Effector memory CD8-positive, alpha-beta T cell (primary cell): ENCODE measurements at places on chromosomes 2 and 18.

DNA sequence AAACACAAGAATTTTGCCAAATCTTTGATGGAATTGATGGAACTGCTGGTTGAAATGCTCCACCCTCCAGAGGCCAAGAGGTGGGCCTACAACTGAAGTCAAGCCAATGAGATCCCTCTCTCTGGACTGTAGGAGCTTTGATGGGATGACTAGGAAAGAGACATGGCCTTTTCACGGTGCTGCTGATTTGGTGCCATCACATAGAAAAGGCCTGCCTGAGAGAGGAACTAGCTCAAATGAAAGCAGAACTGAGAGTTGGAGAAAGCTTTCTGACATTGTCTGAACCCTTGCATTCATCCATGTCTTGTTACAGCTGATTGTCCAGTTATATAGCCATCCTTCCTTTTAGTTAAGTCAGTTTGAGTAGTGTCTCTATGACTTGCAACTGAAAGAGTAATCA, 283.8 kb upstream of the LYPD1 start:
- no peak overlapping the region for H3K27ac ChIP-seq
- H3K4me1 ChIP-seq = no peaks in the 10 kb centered on the region
- H3K4me3 ChIP-seq = no peak overlapping the region
- no peaks in the 10 kb centered on the region for H3K36me3 ChIP-seq

- no peaks in the 10 kb centered on the region for H3K27me3 ChIP-seq
- H3K27ac ChIP-seq = no peak overlapping the region
- H3K36me3 ChIP-seq = no peaks in the 10 kb centered on the region
- no peaks in the 10 kb centered on the region for H3K4me1 ChIP-seq
Measured at GRCh38 chr18:27606741-27607140, 421.6 kb upstream of the CHST9 start.

DNA sequence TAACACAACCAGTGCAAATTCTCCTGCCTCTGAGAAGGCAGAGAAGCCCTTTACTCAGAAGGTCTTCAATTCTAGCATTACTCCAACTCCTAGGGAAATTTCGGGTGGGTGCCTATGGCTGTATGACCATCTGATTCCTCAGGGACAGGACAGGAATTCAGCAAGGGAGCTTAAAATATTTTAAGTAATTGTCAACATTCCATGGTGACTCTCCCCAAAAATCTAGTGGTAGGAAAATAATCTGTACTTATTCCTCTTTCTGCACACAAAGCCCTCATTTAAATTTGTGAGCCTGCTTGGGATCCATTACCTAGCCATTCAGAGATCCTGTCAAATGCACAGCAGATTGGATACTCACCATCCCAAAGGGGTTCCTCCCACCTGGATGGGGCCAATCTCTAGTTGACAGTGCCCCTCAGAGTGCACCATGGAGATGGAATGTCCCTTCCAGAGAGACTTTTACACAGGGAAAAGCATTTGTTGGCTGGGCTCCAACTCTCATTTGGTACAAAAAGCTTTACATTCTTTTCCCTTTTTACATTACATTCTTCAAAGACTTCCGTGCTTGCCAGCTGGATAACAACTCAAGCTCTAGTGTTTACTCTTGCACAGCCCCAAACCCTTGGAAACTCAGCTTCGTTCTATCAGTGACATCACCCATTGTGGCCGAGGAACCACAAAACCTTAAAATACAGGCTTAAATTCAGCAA, 3.1 kb upstream of the TMEM150A start:
- peaks cover 32% of the 10 kb centered on the region for H3K4me1 ChIP-seq
- no peak for DNase-seq
- peak overlapping the region; percentile 29 for H3K27ac ChIP-seq
- H3K4me3 ChIP-seq = no peak overlapping the region

GRCh38 chr2:71550801-71551630, 97.7 kb downstream of the DYSF start:
- H3K4me3 ChIP-seq = no peak overlapping the region
- H3K36me3 ChIP-seq = no peaks in the 10 kb centered on the region

DNA sequence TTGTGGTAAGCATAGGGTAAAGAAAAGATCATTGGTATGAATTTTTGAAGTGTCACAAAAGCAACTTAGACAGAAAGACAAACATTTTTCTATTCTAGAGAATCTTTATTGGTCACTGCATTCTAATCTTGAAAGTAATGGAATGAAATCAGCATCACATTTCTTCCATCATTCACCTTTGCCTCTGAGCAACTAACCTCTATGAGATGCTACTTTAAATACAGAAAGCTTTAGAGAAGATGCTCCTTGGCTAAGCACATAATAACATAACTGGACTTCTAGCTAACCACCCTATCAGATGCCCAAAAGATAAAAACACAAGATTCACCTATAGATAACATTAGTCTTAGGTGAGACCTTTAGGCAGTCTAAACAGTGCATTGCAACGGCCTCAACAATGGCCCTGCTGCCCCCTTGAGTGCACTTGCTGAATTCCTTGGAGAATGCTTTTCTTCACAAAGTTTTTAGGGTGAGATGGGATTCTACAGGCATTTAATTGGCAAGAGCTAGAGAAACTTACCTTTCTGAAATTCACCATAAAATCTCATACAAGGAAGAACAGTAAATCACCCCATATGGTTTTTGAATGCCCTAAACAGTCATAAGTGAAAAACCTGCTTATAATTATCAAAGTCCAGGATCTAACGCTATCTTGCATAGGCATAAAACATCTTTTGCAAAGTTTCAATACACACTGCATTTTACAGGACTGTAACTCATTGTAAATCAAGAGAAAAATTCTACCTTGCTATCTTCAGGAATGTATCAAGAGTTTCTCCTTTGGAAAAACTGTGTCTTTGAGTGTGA, 791.3 kb upstream of the CHAC2 start:
- no peaks in the 10 kb centered on the region for H3K4me1 ChIP-seq
- no peaks in the 10 kb centered on the region for H3K36me3 ChIP-seq
- no peaks in the 10 kb centered on the region for H3K27me3 ChIP-seq
- no peak overlapping the region for H3K27ac ChIP-seq
- H3K4me3 ChIP-seq = no peak overlapping the region

DNA sequence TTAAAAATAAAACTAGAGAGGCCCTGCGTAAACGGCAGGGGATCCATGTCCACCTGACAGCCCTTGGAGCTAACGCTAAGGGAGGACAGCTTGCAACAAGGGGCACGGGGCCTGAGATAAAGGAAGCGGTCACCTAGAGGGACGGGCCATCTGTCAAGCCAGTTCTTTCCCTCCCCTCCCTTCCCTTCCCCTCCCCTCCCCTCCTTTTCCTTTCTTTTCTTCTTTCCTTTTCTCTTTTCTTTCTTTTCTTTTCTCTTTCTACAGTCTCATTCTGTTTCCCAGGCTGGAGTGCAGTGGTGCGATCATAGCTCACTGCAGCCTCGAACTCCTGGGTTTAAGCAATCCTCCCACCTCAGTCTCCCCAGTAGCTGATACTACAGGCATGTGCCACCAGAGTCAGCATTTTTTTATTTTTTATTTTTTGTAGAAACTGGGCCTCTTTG, 34.5 kb upstream of the CTAGE1 start:
- no peaks in the 10 kb centered on the region for H3K36me3 ChIP-seq
- H3K4me1 ChIP-seq = no peaks in the 10 kb centered on the region
- peaks cover 14% of the 10 kb centered on the region for H3K27me3 ChIP-seq
- no peak overlapping the region for H3K27ac ChIP-seq
- DNase-seq = no peak

GRCh38 chr2:887639-888038, 63.0 kb upstream of the SNTG2 start:
- DNase-seq = no peak
- peaks cover 6% of the 10 kb centered on the region for H3K36me3 ChIP-seq
- no peaks in the 10 kb centered on the region for H3K4me1 ChIP-seq
- peaks cover 25% of the 10 kb centered on the region for H3K27me3 ChIP-seq
- H3K4me3 ChIP-seq = no peak overlapping the region

DNA sequence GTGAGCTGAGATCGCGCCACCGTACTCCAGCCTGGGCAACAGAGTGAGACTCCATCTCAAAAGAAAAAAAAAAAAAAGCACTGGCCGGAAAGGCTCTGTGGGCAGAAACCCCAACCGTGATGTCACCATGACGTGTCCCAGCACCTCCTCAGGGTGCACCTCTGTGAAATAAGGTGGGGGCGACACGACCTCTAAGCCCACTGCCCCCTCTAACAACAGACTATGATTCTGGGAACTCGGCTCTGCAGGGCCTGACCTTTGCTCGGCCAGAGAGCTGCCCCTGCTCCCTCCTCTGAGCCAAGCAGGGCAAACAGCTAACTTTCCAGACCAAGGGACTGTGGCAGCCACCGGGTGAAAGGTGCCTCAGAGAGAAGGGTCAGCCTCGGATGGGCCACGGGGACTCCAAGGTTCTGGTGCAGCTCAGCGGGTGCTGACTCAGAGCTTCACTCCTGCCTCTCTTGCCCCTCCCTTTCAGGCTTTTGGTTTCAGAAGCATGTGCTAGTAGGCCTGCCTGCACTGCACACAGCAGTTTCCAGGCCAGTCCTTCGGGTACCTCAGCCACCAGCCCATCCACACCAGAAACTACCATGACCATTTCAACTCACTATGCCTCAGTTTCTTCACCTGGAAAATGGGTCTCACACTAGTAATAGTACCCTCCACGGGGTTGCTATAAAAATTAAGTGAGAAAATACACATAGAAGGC, 8.0 kb downstream of the TMBIM1 start:
- peaks cover 53% of the 10 kb centered on the region for H3K36me3 ChIP-seq
- H3K27ac ChIP-seq = peak overlapping the region; percentile 99
- no peaks in the 10 kb centered on the region for H3K27me3 ChIP-seq
- peak overlapping the region; percentile 91 for H3K4me3 ChIP-seq
- H3K4me1 ChIP-seq = peaks cover 74% of the 10 kb centered on the region

- no peak for DNase-seq
- H3K27me3 ChIP-seq = no peaks in the 10 kb centered on the region
- no peaks in the 10 kb centered on the region for H3K4me1 ChIP-seq
- no peak overlapping the region for H3K27ac ChIP-seq
- no peak overlapping the region for H3K4me3 ChIP-seq
Measured at GRCh38 chr18:26792661-26793060, 72.8 kb downstream of the AQP4 start.

DNA sequence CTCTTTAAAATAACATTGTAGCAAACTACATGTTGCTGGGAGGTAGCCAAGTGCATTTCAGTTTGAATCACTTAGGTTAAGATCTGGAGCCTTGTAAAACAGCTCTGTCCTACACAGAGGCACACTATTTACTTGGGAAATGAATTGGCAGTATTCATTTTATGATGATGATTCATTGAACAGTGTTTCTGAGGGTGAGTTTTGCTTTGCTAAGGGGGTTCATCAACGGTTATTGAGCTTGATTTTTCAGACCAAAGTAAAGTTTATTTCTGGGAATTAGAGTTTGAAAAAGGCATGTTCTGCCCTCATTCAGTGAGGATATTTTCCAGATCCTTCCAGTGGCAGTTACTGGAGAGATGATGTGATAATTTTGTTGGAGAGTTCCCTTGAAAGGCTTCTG, 55.6 kb downstream of the CCDC85A start:
- no peak overlapping the region for H3K4me3 ChIP-seq
- H3K27me3 ChIP-seq = no peaks in the 10 kb centered on the region
- no peaks in the 10 kb centered on the region for H3K4me1 ChIP-seq
- H3K36me3 ChIP-seq = no peaks in the 10 kb centered on the region
- DNase-seq = no peak
- H3K27ac ChIP-seq = no peak overlapping the region

DNA sequence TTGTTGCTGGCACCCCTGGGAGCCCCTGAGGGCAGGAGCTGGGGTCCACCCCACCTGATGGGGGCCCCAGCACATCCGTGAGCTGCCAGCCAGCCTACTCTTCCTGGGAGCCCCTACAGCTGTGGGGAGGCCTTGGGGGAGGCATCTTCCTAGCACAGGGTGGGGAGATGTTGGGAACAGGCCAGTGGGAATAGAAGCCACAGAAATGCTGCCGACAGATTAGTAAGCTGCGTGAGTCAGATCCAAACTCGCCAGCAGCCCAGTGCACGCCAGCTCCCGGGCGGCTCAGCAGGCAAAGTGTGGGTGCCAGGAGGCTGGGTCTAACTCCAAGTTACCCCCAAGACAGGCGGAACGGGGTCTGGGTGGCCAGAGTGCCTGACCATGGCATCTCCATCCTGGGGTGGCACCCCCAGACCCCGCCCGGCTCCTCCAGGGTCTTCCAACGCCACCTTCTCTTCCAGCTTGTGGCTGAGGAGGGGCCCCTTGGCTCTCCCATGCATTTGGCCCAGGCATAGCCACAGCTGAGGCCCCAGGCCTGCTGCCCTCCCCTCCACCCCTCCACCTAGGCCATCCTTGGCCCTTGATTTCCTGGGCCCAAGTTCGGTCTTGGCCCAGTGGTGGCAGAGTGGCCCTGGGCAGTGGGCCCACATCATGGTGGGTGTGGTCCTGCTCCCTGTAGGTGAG, 15.3 kb downstream of the CROCC2 start:
- H3K4me3 ChIP-seq = no peak overlapping the region
- no peak overlapping the region for H3K27ac ChIP-seq
- peaks cover 8% of the 10 kb centered on the region for H3K27me3 ChIP-seq

DNA sequence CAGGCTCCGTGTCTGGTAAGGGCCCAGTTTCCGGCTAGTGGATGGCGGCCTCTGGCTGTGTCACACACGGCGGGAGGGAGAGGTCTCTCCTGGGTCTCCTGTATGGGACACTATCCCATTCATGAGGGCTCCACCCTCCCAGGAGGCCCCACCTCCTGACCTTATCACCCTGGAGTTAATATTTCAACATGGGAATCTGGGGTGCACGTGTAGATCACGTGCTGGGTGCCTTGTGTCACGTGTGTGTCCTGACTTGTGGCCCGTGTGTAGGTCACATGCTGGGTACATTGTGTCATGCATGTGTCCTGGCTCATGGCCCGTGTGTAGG, 9.9 kb downstream of the NEU4 start:
- H3K36me3 ChIP-seq = peaks cover 8% of the 10 kb centered on the region
- no peak for DNase-seq
- H3K27me3 ChIP-seq = no peaks in the 10 kb centered on the region
- H3K27ac ChIP-seq = no peak overlapping the region

DNA sequence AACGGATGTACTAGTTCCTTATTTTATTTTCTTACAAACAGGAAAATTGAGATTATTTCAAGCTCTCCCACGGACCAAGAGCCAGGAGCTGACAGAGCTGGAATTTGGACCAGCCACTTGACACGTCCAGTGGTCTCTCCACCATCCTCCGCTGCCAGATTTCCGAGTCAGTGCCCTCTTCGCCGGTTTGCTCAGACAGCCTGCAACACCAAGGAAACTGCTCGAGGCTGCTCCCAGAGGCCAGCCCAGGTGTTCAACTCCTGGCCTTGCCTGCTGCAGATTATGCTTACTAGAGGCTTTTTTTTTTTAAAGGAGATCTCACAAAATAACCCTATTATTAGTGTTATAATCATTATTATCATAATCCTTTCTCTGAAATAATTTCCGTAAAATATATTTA, 779.8 kb downstream of the RNF144A start:
- H3K36me3 ChIP-seq = no peaks in the 10 kb centered on the region
- no peak for DNase-seq
- H3K27ac ChIP-seq = no peak overlapping the region
- H3K4me1 ChIP-seq = peaks cover 13% of the 10 kb centered on the region
- H3K4me3 ChIP-seq = no peak overlapping the region

- no peak overlapping the region for H3K27ac ChIP-seq
- no peak overlapping the region for H3K4me3 ChIP-seq
- H3K27me3 ChIP-seq = peaks cover 20% of the 10 kb centered on the region
- H3K36me3 ChIP-seq = peaks cover 2% of the 10 kb centered on the region
- H3K4me1 ChIP-seq = peaks cover 4% of the 10 kb centered on the region
Measured at GRCh38 chr2:148602885-148603561, 41.5 kb upstream of the EPC2 start.

- H3K4me3 ChIP-seq = no peak overlapping the region
- no peak overlapping the region for H3K27ac ChIP-seq
- H3K36me3 ChIP-seq = no peaks in the 10 kb centered on the region
- no peak for DNase-seq
- no peaks in the 10 kb centered on the region for H3K27me3 ChIP-seq
Measured at GRCh38 chr18:40810372-40810771, 1144.7 kb upstream of the PIK3C3 start.

GRCh38 chr18:57839942-57840381, 36.8 kb upstream of the ATP8B1 start:
- no peak overlapping the region for H3K27ac ChIP-seq
- peaks cover 3% of the 10 kb centered on the region for H3K36me3 ChIP-seq
- H3K27me3 ChIP-seq = peaks cover 35% of the 10 kb centered on the region
- H3K4me1 ChIP-seq = no peaks in the 10 kb centered on the region
